Adipose tissue (tissue), 3 donors: ENCODE measurements at places on chromosomes 2 and 18. TPM values are rescaled to one million over a fixed set of nuclear protein-coding genes. Genes with fewer than 3 reads are reported as not detected.

Gene FAM110C
- 5.5 TPM for polyA plus RNA-seq

Gene BCL2L11
- 4.8 TPM for polyA plus RNA-seq

Gene CHAC2
- 1.2 TPM for polyA plus RNA-seq

Gene WDR35
- 2.2 TPM for polyA plus RNA-seq

Gene ZC3H8
- polyA plus RNA-seq: 4.4 TPM

Gene AQP12A
- polyA plus RNA-seq: not detected
